Astrocyte of the spinal cord (primary cell): ENCODE measurements at places on chromosomes 2 and 18.

DNA sequence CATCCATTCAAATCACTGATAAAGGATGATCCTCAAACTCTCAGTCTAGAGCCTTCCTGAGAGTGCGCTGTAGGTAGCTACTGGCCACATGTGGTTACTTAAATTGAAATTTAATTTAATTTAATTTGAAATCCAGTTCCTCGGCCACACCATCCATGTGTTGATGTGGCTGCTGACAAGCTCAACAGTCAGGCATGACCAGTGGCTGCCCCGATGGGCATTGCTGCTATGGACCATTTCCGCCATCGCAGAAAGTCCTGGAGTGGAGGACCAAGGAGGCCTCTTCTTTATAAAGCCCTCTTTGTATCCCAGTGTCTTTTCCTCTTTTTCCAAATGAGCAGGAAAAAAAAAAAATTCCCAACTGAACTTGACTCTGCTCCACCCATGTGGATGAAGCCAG is 100.6 kb downstream of the HDAC4 start:
- DNase-seq, result no peak

DNA sequence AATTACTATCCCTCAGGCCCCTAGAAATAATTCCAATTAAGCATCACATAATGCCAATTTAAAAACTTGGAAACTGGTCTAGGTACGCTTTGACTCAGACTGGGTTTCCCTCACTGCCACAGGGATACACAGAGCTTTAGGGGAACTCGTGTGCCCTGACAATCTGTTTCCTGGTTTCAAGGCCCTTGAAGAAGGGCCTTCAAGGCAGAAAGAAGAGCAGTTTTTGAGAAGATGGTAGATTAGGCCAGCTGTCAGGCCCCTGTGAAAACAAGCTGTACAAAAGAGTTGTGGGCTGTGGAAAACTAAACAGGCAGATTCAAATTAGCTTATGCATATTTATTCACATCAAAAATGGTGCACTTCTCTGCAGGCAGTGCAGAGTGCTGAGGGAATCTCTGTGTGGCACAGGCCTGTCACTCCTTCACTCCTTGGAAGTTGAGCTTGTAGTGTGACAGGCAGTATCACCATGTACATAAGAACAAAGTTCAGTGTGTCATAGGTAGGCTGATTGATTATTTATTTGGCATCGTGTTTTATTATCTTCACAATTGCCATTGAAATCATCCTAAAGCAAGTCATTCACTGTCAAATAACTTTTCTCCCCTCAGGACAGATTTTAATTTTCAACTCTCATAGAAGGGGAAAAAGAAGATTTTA is 614.4 kb upstream of the GYPC start:
- no peak for DNase-seq

DNA sequence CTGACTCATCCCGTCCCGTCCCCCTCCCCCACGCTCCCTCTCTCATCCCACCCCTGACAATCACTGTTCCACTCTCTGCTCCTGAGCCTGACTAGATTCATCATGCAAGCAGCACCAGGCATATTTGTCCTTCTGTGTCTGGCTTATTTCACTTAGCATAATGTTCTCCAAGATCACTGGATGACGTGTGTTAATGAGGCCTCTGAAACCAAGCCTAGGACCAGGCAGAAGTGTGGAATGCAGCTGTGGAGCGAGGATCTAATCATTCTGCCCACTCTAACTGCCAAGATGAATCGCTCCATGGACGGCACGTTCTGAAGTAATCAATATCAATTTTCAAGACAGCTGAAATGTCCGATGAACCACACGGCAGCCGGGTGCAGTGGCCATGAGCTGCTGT is 122.4 kb upstream of the ZNF236 start:
- DNase-seq, result no peak

- DNase-seq, result peak; percentile 74
These were observed 28.0 kb downstream of the KCNK3 start for GRCh38 chr2:26720322-26721114.

- peak; percentile 44 for DNase-seq
These were observed 113.0 kb upstream of the COPS8 start for GRCh38 chr2:236972491-236973342.

DNA sequence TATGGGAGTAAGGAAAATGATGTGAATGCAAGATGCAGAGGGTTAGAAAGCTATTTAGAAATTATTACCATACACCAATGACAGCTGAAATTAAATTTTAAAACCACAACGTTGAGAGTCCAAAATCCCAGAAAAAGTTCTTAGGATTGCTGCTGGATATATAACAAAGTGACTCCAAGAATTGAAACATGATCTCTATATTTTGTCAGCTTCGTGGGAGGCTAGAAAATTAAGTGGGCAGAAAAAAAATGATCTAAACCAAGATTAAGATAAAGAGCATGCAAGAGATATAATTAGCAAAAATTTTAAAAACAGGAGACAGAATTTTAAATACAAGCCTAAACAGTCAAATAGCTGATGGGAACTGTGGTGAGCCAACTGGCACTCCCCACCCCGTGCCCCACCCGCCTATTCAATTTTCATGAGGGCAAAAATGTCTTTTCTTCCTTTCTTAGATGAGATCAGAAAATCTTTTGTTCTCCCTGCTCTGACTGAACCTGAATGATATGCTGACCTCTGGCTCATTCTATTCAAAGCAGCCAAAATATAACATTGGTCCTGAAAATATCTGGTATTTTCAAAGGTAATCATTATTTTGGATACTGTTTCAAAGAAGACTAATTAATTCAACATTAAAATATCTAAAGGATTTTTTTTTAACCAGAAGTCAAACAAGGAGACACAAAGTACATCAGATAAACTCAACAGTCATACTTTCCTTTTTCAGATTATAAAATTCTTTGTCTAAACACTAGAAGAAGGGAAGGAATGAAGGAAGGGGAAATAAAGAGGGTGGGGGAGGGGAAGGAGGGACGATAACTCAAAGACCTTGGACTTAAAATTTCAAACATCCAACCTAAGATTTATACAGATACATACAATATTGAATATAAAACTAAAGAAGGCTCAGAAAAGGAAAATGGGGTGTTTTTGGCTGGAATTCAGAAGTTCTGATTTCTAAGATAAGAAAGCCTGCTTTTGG is 12.2 kb downstream of the KANSL3 start:
- no peak for DNase-seq

GRCh38 chr2:216327447-216327935 is 44.8 kb downstream of the MARCHF4 start:
- DNase-seq, result no peak

DNA sequence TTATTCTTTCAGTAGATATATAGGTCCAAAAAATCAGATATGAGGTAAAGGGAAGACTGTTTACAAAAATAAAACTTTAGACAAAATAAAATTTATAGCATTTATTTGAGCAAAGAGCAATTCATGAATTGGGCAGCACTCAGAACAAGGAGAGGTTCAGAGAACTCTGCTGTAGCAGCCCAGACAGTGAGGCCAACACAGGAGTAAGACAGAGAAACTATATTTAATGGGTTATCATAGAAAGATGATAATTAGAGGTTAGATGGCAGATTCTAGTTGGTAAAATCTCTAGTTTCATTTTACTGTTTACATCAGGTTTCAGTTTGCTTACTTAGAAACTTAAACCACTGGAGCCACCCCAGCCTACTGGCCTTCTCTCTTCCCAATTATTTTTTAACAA is 30.1 kb upstream of the SP140L start:
- no peak for DNase-seq

- no peak for DNase-seq
These were observed 534.6 kb downstream of the MBD2 start for GRCh38 chr18:53689886-53690285.

DNA sequence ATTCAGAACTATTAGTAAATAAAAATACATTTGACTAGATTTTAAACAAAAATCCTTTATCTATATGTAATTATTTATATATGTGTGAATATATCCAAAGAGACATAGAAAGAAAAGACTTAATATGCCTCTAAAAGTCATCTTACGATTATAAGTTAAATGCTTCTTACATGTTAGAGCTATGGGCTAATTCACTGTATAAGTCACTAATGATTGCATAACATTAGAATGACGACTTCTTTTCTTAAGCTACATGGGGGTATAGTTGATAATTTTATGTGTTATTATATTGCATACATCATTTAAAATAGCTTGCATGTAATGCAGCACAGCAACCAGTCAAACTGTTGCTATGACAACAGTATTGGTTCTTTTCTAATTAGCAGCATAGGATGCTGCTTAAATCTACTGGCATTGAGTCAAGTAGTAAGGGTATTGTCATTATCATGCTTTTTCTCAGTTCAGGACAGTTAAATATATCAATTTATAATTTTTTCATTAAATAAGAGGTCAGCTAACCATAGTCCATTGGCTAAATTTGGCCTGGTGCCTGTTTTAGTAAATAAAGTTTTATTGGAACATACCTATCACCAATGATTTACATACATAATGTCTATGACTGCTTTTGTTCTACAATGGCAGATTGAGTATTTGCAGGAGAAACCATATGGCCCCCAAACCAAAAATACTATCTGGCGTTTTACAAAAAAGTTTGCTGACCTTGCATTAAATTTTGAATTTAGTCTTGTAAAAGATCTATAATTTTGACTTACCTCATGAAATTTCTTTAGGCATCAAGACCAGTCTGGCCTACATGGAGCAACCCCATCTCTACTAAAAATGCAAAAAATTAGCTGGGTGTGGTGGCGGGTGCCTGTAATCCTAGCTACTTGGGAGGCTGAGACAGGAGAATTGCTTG is 207.7 kb upstream of the ZSWIM2 start:
- no peak for DNase-seq

- DNase-seq, result no peak
These were observed 14.7 kb upstream of the DAW1 start for GRCh38 chr2:227856697-227857096.

DNA sequence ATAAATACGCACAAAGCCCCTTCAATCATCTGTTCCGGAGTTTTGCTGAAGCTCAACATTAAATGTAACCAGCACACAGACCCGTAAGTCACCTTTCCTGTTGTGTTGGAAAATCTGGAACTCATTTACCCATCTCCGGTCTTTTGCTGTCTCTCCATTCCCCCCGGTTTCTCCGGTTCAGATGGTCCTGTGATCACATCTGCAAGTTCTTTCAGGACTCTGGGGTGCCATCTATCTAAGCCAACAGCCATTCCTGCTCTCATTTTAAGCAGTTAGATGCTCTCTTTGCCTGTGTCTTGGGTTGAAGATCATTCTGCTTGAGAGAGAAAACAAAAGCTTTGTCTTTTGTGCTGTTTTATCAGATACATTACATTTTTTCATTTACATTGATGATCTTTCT is 91.7 kb upstream of the TGIF1 start:
- DNase-seq, result no peak

DNA sequence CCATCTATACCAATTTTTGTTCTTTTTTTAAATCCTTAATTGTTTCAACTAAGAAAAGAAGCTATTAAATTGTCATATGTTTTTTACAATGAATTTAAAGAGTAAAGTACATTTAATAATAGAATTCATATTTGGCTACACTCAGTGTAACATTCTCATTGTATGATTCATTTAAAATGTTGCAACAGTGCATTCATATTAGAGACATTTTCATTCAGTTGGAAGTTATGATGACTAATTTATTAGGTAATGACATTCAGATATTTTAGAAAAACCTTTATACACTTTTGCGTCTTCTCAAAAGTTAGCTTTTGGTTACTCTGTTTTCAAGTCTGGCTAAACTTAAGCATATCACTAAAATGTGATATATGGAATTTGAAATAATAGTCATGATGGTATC is 887.5 kb upstream of the NRXN1 start:
- DNase-seq, result peak; percentile 34

- no peak for DNase-seq
These were observed 10.9 kb downstream of the INO80D start for GRCh38 chr2:206075113-206075512.

DNA sequence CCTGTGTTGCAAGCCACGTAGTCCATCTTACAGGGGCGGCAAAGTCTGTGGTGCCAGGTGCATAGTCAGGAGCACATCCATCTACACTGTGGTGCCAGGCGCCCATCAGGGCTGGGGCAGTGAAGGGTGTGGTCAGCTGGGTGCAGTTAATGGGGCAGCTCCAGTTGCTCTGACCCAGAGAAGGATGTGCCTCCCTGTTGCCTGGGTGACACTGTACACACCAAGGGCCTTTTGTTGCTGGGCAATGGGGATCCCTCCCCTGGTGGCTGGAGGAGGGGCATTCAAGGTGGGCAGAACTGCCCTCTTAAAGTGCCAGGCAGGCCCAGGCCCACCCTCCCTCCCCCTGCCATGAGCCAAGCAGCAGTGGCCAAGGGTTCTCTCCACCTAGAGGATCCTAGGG is 28.3 kb upstream of the IMP4 start:
- no peak for DNase-seq

DNA sequence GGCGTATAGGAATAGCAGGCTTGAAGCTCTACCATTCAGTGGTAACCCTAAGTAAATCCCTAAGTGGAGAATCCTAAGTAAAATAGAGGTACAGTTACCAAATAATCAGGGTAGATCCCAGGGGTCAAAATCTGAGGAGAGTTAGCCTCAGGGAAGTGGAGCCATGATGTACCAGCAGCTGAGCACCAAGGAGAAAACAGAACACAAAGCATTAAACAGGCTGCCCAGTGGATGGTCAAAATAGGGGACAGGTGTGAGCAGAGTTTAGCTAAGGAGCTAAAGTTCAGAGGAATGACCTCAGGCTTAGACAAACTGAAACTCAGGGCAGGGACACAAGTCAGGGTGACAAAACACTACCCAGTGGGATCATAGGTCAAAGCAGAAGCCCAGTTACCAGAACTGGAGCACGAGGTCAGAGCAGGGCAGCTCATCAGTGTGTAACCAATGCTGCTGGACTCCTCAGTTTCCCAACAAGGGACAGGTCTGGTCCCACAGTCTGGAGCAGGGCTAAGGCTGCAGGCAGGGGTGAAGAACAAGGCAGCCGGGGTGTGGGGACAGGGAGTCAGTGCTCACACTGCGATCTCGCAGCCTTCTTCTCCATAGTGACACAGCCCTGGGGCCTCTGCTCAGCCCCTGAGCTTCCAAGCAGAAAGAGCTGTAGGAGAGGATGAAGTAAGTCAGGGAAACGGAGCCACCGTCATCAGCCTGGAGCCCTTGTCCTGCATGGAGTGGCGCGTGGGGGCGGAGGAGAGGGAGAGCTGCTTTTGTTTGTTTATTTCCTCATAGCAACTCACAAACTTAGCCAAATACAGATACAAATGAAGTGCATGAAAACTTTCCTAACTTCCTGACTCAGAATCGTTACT is 264.0 kb downstream of the MREG start:
- DNase-seq, result no peak

- no peak for DNase-seq
These were observed 94.5 kb upstream of the HS6ST1 start for GRCh38 chr2:128413014-128413717.

- DNase-seq, result no peak
These were observed 64.0 kb upstream of the MCFD2 start for GRCh38 chr2:46979571-46979979.

DNA sequence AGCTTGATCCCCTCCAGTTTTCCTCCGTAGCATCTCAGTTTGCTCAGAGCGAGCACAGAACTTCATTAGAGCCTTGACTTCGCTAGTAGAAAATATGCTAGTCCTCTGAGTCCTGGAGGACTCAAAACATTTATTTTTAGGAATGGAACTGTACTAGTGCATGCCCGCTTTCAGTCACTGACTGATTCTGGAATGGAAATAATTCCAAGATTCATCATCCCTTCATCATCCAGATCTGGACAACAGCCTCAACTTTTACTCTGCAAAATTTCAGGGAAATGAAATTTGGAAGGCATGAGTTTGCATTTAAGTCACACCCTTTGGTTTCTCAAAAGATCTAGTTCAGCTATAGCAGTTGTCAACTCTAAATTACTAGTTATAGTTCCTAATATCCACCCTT is 304.6 kb downstream of the XIRP2 start:
- peak; percentile 84 for DNase-seq

GRCh38 chr18:55224086-55224625 is 264.9 kb upstream of the CCDC68 start:
- DNase-seq, result peak; percentile 84

GRCh38 chr2:138493334-138493733 is 8.2 kb upstream of the SPOPL start:
- no peak for DNase-seq
